AG04449 (cell line): ENCODE measurements at places on chromosomes 7 and 10.

DNA sequence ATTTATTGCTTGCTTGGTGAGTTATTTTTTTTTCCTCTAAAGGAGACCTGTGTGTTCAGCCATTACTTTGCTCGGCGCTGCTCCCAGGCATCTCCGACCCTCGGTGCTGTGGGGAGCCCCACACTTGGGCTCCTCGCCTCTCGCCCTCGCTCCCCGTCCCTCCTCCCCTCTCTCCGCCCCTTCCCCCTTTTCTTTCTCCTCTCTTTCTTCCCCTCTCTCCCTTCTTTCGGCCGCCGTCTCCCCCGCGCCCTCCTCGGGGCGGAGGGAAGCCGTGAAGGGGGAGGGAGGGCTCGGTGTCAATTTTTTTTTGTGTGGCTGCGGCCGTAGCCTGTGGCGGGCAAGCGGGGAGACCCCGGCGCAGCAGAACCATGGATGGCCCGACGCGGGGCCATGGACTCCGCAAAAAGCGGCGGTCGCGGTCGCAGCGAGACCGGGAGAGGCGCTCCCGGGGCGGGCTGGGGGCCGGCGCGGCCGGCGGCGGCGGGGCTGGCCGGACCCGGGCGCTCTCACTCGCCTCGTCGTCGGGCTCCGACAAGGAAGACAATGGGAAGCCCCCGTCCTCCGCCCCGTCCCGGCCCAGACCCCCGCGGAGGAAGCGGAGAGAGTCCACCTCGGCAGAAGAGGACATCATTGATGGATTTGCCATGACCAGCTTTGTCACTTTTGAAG lies 1.1 kb downstream of the AUTS2 start:
- DNase-seq: no peak

DNA sequence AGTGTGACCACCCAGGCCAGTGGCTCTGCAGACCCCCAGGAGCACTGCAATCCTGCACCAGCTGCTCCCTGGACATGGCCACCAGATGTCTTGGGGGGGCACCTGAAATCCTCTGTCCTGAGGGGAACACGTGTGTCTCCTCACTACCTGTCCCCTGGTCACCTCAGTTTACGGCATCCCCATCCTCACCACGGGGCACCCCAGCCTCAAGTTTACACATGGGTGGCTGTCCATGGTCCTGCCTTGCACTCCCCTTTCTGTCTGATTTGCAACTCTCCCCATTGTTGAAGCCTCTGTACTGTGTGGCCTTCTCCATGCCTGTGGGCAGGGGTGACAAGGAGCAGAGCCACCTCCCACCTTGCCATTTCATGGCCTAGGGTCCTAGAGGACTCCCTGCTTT lies 67.2 kb downstream of the RAMP3 start:
- no peak for DNase-seq

- no peak for DNase-seq
Observed at GRCh38 chr7:19242246-19242645, 97.0 kb upstream of the FERD3L start.

GRCh38 chr7:121957626-121958025 lies 84.7 kb downstream of the PTPRZ1 start:
- no peak for DNase-seq

DNA sequence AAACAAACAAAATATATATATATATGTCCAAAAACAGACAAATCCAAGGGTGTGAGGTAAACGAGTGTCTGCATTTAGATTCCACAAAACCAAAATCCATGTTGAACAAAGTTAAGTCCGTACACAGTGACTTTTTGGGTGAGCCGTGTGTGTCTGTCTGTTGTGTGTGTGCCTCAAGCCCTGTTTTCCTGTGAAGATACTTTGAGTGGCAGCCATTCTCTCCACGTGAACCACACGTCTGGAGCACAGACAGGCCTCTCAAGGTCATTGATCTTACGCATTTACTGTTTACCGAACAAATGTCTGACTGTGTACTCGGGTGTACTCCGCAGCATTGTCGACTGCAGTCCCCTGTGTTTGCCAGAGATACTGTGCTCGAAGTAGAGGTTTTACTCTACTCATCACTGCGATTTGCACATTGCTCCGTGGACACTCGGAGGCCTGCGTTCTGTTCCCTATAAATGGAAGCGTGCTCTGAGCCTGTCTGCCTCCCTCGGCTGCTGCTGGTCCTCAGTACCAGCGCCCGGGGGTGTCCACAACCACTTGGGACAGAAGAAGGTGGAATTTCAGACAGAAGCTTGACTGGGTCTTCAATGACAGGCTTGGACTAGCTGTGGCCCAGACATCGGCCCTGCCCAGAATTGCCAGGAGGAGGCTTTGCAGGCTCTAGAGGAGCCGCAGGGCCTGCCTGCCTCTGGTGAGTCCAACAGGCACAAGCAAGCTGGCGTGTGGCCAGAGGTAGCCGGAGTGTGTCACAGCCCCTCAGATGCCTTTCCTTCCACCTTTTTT lies 22.1 kb downstream of the CYP17A1 start:
- DNase-seq: no peak

- DNase-seq: no peak
Observed at GRCh38 chr10:93844979-93845626, 48.7 kb upstream of the SLC35G1 start.

DNA sequence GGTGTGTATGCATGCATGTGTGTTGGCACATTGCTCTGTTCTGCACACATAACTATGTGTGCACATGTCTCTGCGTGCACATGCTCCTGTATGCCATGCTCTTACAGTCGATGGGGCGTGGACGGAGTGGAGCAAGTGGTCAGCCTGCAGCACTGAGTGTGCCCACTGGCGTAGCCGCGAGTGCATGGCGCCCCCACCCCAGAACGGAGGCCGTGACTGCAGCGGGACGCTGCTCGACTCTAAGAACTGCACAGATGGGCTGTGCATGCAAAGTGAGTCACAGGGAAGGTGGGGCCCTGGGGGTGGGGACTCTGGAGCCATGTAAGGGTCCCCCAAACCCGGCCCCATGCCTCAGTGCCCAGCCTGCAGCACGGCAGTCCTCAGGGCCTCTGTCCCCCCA lies 30.6 kb upstream of the SLC29A3 start:
- DNase-seq: no peak

- no peak for DNase-seq
Observed at GRCh38 chr10:70369498-70370018, 12.9 kb downstream of the LRRC20 start.

DNA sequence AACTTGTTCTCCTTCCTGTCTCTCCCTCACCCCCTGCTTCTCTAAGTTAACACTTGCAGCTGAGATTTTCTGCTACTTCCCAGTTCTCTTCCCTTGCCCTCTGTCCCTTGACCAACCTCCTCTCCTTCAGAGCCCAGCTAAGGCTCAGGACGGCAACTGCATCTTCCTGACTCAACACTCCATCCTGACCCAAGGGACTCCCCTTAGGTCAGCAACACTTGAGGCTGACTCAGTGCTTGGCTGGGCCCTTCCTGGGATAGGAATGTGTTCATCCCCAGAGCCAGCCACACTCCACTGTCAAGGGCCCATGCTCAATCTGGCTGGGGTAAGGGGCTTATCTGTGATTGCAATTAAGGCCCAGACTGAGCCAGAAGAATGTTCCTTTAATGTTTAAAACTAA lies 3.4 kb downstream of the CALHM2 start:
- peak; percentile 47 for DNase-seq

DNA sequence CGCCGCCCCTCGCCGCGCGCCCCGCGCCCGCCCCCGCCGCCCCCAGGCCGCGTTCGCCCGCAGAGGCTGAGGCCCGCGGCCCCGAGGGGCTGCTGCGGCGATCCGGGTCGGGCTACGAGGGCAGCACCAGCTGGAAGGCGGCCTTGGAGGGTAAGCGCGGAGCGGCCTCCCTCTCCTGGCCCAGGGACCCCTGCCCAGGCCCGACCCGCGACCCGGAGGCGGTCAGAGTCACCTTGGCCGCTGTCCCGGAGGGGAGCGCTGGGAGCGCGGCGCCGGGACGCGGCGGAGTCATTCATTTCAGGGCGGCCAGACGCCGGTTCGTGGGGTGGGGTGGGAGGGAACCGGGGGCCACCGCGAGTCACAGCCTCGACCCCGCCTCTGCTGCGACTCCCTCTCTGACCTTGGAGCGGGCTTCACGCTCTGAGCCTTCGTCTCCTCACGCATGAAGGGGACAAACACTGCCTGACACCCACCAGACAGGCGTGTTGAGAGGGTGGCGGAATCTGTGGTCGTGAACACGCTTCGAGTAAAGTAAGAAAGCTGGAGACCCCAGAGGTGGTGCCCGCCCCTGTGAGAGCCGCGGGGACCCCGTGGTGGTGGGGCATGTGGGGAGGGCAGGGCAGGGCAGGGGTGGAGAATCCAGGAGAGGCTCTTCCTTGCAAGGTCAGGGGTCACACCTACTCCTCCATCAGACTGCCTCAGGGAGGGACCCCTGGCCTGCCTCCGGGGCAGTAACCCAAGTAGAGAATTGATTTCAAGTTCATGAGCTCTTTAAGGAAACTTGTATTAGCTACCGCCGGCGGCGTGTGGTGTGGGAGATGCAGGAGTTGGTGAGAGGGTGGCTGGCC lies 707 bp downstream of the CLEC2L start:
- DNase-seq: no peak

- no peak for DNase-seq
Observed at GRCh38 chr7:66036788-66037187, 38.8 kb upstream of the ASL start.
